ENCODE measurements at places on chromosomes 12 and 14.
A peak's percentile ranks its signal among the peaks of the same experiment; 100 is the strongest.

DNA sequence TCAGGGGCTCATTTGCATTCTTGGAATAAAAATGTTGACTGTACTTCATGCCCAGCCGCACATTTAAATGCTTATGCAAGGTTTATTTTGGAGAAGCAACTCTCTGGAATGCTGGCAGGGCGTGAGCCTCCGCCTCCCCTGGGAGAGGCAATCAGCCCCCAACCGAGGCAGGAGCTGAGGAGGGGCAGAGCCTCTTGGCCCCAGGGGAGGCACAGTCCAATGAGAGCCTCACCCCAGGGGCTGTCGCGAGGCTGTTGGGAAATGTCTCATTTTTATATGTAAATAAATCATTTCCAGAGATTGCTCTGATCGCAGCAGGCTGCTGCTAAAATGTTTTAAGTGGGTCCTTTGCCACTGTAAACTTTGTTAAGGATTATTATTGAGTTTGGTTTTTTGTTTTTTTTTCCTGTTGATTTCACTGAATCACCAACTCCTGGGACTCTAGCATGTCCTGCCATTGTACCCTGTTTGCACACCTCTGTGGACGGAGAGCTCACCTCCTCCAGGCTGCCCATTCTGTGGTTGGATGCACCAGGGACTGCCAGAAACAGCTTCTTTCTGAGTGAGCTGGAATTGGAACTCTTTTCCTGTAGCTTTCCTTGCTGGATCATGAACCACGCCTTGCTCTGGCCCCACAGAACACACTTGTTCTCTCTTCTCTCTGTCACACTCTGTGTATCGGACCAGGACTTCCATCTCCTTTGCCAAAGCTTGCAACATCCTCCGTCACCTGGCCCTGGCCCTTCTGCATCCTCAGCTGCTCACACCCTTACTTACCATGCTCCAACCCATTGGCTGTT is 46.9 kb upstream of the FAM181A start:
- no peak for DNase-seq

GRCh38 chr12:131458931-131459772 is 251.7 kb upstream of the SFSWAP start:
- no peak for DNase-seq

- DNase-seq: peak; percentile 82
Observed at GRCh38 chr14:101876555-101876938, 87.8 kb upstream of the DYNC1H1 start.

GRCh38 chr12:89461649-89462612 is 62.7 kb downstream of the GALNT4 start:
- peak; percentile 69 for DNase-seq
